Aorta (tissue), 5 donors: ENCODE measurements at places on chromosomes 13 and 19. TPM values are rescaled to one million over a fixed set of nuclear protein-coding genes. Genes with fewer than 3 reads are reported as not detected.
A peak's percentile ranks its signal among the peaks of the same experiment; 100 is the strongest.

GRCh38 chr13:67964986-67965385 lies 734.9 kb upstream of the PCDH9 start:
- no peaks in the 10 kb centered on the region for H3K4me1 ChIP-seq
- H3K27me3 ChIP-seq = no peaks in the 10 kb centered on the region
- H3K36me3 ChIP-seq = no peaks in the 10 kb centered on the region
- H3K27ac ChIP-seq = no peak overlapping the region
- H3K4me3 ChIP-seq = no peak overlapping the region
- DNase-seq = no peak

DNA sequence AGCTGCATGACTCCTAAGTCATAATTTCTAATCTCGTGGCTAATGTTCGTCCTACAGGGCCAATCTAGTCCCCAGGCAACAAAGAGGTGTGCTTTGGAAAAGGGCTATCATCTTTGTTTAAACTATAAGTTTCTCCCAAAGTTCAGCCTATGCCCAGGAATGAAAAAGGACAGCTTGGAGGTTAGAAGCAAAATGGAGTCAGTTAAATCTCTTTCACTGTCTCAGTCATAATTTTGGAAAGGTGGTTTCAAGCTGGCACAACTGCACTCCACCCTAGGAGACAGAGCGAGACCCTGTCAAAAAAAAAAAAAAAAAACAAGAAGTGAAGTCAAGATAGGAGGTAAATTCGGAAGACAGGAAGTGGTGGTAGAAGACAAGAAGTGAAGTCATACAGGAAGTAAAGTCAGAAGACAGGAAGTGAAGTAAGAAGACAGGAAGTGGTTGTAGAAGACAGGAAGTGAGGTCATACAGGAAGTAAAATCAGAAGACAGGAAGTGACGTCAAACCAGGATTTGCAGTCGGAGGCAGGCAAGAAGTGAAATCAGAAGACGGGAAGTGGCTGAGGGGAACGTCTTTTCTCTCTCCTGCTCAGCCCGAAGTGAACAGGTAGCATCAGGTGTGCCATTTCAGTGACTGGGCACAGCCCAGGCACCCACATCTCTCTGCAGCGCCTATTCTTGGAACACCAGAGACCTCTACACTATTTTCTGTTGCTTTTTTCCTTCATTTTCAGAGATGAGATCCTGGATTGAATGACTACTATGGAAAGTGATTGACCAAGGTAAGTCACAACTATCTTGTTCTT lies 32.2 kb downstream of the GP6 start:
- no peak overlapping the region for H3K4me3 ChIP-seq
- no peaks in the 10 kb centered on the region for H3K27me3 ChIP-seq
- H3K36me3 ChIP-seq = no peaks in the 10 kb centered on the region
- no peak overlapping the region for H3K27ac ChIP-seq
- no peak for DNase-seq

GRCh38 chr19:33514885-33515551 lies 6.6 kb downstream of the PEPD start:
- H3K27me3 ChIP-seq = no peaks in the 10 kb centered on the region
- H3K4me3 ChIP-seq = no peak overlapping the region
- no peaks in the 10 kb centered on the region for H3K4me1 ChIP-seq
- DNase-seq = no peak
- no peaks in the 10 kb centered on the region for H3K36me3 ChIP-seq
- H3K27ac ChIP-seq = no peak overlapping the region

GRCh38 chr13:27112006-27112405 lies 59.6 kb downstream of the USP12 start:
- H3K36me3 ChIP-seq = no peaks in the 10 kb centered on the region
- no peak overlapping the region for H3K27ac ChIP-seq
- H3K27me3 ChIP-seq = no peaks in the 10 kb centered on the region
- no peak overlapping the region for H3K4me3 ChIP-seq
- DNase-seq = no peak

GRCh38 chr13:62360609-62361008 lies 945.0 kb upstream of the PCDH20 start:
- no peak overlapping the region for H3K27ac ChIP-seq
- H3K36me3 ChIP-seq = no peaks in the 10 kb centered on the region
- no peak overlapping the region for H3K4me3 ChIP-seq
- no peaks in the 10 kb centered on the region for H3K27me3 ChIP-seq
- no peaks in the 10 kb centered on the region for H3K4me1 ChIP-seq

DNA sequence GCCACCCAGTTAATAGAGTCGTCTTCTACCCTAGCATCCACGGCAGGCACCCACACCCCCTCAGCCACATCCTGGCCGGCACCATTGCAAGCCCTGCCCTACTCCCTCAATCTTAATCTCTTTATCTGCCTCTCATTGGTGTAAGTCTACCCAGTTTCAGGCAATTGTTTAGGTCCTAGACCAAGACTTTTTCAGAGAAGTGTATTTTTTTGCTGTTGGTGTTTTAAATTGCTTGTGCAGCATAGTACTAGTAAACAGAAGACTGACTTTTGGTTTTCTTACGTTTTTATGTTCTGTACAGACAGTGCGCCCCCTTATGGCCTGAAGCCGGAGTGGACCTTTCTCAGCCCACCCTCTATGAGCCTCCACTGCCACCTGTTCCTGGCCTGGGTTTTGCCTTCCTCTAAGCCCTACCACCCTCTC lies 2.3 kb upstream of the LCP1 start:
- H3K4me3 ChIP-seq = no peak overlapping the region
- peak; percentile 64 for DNase-seq
- H3K27me3 ChIP-seq = no peaks in the 10 kb centered on the region
- H3K4me1 ChIP-seq = no peaks in the 10 kb centered on the region

DNA sequence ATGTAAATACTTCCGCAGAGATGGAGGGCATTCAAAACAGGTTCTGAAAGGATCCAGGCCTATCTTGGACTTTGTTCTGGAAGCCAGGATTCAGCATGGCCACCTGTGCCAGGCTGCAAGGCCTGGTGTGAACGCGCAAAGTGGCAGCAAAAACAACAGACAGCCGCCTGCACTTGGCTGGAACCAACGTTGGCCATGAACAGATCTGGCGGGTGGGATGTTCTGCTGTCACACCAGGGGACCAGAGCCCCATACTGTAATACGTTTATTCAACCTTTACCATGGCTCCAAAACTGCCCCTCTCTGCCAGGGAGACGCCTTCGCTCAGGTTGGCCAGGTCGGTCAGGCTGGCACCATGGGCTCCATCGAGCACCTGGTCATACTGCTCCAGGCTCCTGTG lies 69.7 kb downstream of the EPS15L1 start:
- H3K27me3 ChIP-seq = no peaks in the 10 kb centered on the region
- no peak overlapping the region for H3K27ac ChIP-seq

GRCh38 chr13:24074678-24075077 lies 85.8 kb upstream of the SPATA13 start:
- peak overlapping the region; percentile 1 for H3K27ac ChIP-seq
- peaks cover 5% of the 10 kb centered on the region for H3K4me1 ChIP-seq
- H3K27me3 ChIP-seq = no peaks in the 10 kb centered on the region
- H3K4me3 ChIP-seq = no peak overlapping the region
- H3K36me3 ChIP-seq = no peaks in the 10 kb centered on the region

- peak; percentile 86 for DNase-seq
- H3K4me3 ChIP-seq = no peak overlapping the region
- H3K4me1 ChIP-seq = no peaks in the 10 kb centered on the region
Measured at GRCh38 chr19:5308451-5309437, 31.9 kb downstream of the PTPRS start.

GRCh38 chr13:27619093-27619727 lies 1.1 kb downstream of the LNX2 start:
- no peaks in the 10 kb centered on the region for H3K27me3 ChIP-seq
- H3K4me1 ChIP-seq = no peaks in the 10 kb centered on the region
- no peak for DNase-seq
- H3K4me3 ChIP-seq = peak overlapping the region; percentile 68
- no peaks in the 10 kb centered on the region for H3K36me3 ChIP-seq
- H3K27ac ChIP-seq = no peak overlapping the region

GRCh38 chr19:7467009-7467989 lies 21.5 kb downstream of the PEX11G start:
- no peaks in the 10 kb centered on the region for H3K4me1 ChIP-seq
- H3K27ac ChIP-seq = no peak overlapping the region
- H3K4me3 ChIP-seq = no peak overlapping the region
- no peaks in the 10 kb centered on the region for H3K27me3 ChIP-seq
- DNase-seq = no peak

- no peaks in the 10 kb centered on the region for H3K36me3 ChIP-seq
- no peak for DNase-seq
- no peaks in the 10 kb centered on the region for H3K4me1 ChIP-seq
- no peak overlapping the region for H3K4me3 ChIP-seq
- H3K27me3 ChIP-seq = no peaks in the 10 kb centered on the region
Measured at GRCh38 chr13:110037925-110038573, 251.7 kb upstream of the IRS2 start.

GRCh38 chr13:113179374-113180230 lies 21.2 kb downstream of the PROZ start:
- no peak overlapping the region for H3K4me3 ChIP-seq
- H3K27me3 ChIP-seq = no peaks in the 10 kb centered on the region
- H3K4me1 ChIP-seq = no peaks in the 10 kb centered on the region
- H3K27ac ChIP-seq = no peak overlapping the region
- peaks cover 19% of the 10 kb centered on the region for H3K36me3 ChIP-seq
- DNase-seq = no peak

DNA sequence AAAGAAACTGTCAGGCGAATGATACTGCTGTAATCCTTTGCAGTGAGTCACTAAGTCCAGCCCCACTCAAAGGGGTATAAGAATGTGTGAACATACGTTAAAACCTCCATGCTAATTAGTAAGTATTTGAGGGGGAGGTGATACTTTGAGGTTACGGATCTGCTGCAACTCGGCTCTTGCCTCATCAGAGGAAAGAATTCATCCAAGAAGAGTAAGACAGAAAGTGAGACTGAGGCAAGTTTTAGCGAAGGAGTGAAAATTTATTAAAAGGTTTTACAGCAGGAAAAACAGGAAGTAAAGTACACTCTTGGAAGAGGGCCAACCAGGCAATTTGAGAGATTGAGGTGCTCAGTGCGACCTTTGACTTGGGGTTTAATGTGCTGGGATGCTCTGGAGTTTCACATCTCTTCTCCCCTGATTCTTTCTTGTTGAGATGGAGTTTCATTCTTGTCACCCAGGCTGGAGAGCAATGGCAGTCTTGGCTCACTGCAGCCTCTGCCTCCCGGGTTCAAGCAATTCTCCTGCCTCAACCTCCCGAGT lies 9.8 kb downstream of the CLEC4M start:
- H3K27me3 ChIP-seq = no peaks in the 10 kb centered on the region
- DNase-seq = no peak
- no peak overlapping the region for H3K27ac ChIP-seq
- no peaks in the 10 kb centered on the region for H3K4me1 ChIP-seq
- no peak overlapping the region for H3K4me3 ChIP-seq

DNA sequence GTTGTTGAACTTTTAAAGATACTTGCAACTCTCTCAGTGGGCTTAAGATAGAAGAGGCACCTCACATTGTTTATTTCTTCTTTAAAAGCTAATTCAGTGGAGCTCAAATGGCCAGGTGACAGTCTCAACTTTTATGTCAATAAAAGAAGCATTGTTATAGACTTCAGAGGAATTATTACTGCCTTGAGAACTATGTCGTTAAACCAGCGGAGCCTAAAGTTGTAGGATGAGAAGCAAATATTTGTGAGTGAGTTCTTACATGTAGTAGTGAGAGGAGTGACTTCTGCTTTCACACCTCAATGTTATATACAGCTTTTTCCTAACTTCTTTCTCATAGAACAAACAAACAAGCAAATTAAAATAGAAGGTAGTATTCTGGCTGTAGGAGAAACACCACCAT lies 31.2 kb upstream of the DGKH start:
- no peak overlapping the region for H3K4me3 ChIP-seq
- H3K36me3 ChIP-seq = no peaks in the 10 kb centered on the region

DNA sequence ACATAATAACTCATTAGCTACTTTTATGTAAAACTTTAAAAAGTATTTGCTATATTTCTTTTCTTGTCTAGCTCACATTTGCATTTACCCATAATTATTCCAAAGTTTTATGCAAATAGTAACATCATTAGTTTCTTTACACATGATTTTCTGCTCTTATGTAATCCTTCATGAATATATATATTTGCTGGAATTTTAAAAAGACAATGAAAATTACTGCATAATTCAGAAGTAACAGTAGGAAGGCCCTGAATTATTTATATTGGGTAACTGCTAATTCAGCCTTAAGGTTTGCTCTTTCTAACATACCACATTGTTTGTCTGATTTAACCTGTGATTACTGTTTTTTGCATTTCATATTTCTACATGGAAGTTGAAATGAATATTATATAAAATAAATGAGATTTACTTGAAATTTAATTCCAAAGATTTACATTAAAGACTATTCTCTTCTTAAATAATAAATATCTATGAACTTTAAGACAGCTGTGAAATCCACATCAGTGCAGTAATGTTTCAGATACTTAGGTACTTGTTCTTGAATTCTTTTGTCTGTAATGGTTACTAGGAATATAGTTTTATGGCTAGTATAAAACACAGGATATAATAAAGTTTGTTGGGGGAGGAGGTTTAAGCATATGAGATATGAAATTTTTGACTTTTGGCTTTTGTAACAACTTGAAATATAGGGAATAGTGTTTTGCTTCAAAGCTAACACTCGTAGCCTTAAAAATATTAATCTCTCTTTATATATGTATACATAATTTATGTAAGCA lies 46.0 kb downstream of the B3GLCT start:
- H3K36me3 ChIP-seq = no peaks in the 10 kb centered on the region
- no peaks in the 10 kb centered on the region for H3K4me1 ChIP-seq
- no peaks in the 10 kb centered on the region for H3K27me3 ChIP-seq
- no peak overlapping the region for H3K27ac ChIP-seq
- no peak for DNase-seq

DNA sequence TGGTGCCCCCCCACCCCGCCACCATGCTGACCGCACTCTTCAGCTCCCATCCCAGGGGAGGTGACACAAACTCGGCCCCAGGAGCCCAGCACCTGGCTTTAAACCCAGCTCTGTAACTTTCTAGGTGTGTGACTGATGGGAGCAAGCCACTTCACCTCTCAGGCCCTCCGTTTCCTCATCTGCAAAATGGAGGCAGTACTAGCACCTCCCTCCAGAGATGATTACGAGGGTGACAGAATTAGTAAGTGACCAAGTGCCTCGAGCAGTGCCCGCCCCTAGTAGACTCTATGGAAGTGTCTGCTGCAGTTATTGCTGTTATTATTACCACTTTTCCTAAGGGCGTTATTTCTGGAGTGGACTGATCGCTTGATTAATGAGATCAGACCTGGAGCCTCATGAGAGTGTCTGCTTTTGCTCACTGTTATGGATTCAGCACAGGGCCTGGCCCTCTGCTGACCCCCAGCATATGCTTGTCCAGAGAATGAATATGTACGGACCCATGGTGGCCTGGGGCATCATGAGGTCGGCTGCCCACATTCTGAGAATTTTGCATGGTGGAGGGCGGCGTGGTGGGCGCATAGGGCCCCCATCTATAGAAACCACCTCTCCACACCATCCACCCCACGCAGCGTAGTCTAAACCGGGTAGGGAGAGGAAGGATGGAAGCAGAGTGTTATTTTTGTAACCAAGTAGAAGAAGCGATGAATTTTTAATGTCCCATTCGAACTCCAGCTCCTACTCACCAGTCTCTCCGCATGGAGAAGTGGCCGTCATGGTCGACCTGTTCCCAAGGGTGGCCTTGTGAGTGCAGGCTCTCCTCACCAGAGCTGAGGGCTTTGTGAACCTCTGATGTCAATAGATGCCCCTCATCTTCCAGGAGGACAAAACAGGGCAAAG lies 48.2 kb downstream of the CAPN12 start:
- no peak for DNase-seq
- H3K4me1 ChIP-seq = peaks cover 3% of the 10 kb centered on the region
- no peak overlapping the region for H3K4me3 ChIP-seq
- H3K27me3 ChIP-seq = no peaks in the 10 kb centered on the region

Gene S1PR5
- 0.39 TPM for total RNA-seq

Gene BST2
- 116 TPM for total RNA-seq

Gene C19orf85
- total RNA-seq = not detected

Gene LAIR1
- total RNA-seq = 27.4 TPM

Gene GRIN3B
- 1.3 TPM for total RNA-seq

Gene CATSPERD
- total RNA-seq = not detected

Gene ZNF836
- 15.4 TPM for total RNA-seq
